ENCODE measurements at places on chromosomes 1 and 21. TPM values are rescaled to one million over a fixed set of nuclear protein-coding genes. Genes with fewer than 3 reads are reported as not detected.

Gene SNX27
- 43.2 TPM for total RNA-seq

Gene WDR64
- not detected for total RNA-seq

Gene RAB42
- not detected for total RNA-seq

Gene BCAN
- not detected for total RNA-seq

Gene ARTN
- 0.53 TPM for total RNA-seq

Gene UTS2
- 5.5 TPM for total RNA-seq

Gene KRTAP20-1
- total RNA-seq = not detected

Gene ZBTB48
- 65.6 TPM for total RNA-seq

Gene LAPTM5
- 1,384 TPM for total RNA-seq

Gene DNAJC16
- total RNA-seq = 41.2 TPM

Gene CRYZ
- 21.7 TPM for total RNA-seq

Gene HIPK1
- total RNA-seq = 48.2 TPM

Gene BTBD19
- 2.2 TPM for total RNA-seq

Gene MAP3K7CL
- 10.1 TPM for total RNA-seq

Gene SMIM1
- total RNA-seq = 9.0 TPM

Gene TNFRSF18
- 33.5 TPM for total RNA-seq

Gene GPR161
- total RNA-seq = 0.17 TPM

Gene CFHR2
- not detected for total RNA-seq

Gene ZNF697
- total RNA-seq = not detected

GRCh38 chr1:5733596-5733995, 258.6 kb downstream of the NPHP4 start:
- no peaks in the 10 kb centered on the region for H3K36me3 ChIP-seq
- no peak for DNase-seq
- H3K4me1 ChIP-seq = no peaks in the 10 kb centered on the region
- H3K27me3 ChIP-seq = no peaks in the 10 kb centered on the region
- no peak overlapping the region for H3K27ac ChIP-seq
- H3K4me3 ChIP-seq = no peak overlapping the region

GRCh38 chr1:19754482-19754881, 45.2 kb downstream of the TMCO4 start:
- no peak for DNase-seq
- H3K36me3 ChIP-seq = no peaks in the 10 kb centered on the region
- no peaks in the 10 kb centered on the region for H3K4me1 ChIP-seq
- H3K4me3 ChIP-seq = no peak overlapping the region

DNA sequence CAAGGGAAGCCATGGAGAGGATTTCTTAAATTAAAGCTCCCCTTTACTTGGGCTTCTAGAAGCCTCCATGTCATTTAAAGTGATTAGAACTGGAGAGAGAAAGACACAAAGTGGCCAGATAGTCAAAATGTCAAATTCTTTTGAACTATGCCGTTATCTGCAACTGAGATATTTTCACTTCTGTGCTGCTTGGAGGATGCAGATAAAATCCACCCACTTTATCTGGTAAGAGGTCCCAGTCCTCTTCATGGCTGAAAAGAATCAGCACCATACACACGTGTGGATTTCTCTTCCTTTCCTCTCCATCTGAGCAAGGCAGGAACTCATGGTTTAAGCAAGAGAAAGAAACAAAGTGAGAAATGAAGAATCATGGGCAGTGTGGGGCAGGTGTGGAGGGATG, 276.9 kb upstream of the RUNX1 start:
- H3K27me3 ChIP-seq = no peaks in the 10 kb centered on the region
- H3K4me3 ChIP-seq = no peak overlapping the region
- no peaks in the 10 kb centered on the region for H3K36me3 ChIP-seq
- no peak for DNase-seq
- H3K27ac ChIP-seq = no peak overlapping the region
- H3K4me1 ChIP-seq = no peaks in the 10 kb centered on the region

DNA sequence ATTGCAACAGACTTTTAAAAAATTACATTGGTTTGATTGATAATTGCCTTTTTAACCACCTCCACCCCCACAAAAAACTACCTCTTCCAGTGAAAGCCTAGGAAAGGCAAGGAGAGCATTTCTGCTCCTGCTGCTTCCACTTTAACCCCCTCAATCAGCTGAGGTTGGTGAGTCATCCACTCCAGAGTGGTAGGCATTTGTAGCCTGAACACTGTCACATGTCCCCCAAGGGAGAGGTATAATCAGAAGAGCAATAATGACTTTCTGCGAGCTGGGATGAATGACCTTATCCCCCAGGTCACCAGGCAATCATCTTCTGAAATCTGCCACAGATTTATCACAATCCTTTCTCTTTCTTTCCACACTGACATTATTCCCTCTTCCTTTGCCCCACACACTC, 126.6 kb upstream of the CAMK1G start:
- no peak overlapping the region for H3K4me3 ChIP-seq
- H3K36me3 ChIP-seq = no peaks in the 10 kb centered on the region
- H3K27ac ChIP-seq = no peak overlapping the region
- no peak for DNase-seq
- H3K4me1 ChIP-seq = no peaks in the 10 kb centered on the region

DNA sequence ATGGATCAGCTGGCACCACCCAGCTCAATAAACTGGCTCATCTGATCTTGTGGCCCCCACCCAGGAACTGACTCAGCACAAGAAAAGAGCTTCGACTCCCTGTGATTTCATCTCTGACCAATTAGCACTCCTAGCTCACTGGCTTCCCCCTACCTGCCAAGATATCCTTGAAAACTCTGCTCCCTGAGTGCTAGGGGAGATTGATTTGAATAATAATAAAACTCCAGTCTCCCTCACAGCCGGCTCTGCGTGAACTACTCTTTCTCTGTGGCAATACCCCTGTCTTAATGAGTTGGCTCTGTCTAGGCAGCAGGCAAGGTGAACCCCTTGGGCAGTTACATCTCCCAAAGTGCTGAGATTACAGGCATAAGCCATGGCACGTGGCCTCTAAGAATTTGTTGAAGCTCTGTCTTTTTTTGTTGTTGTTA, 11.8 kb upstream of the RHBDL2 start:
- H3K27me3 ChIP-seq = no peaks in the 10 kb centered on the region
- no peak overlapping the region for H3K4me3 ChIP-seq
- H3K4me1 ChIP-seq = no peaks in the 10 kb centered on the region
- DNase-seq = no peak
- no peaks in the 10 kb centered on the region for H3K36me3 ChIP-seq
- H3K27ac ChIP-seq = no peak overlapping the region

GRCh38 chr1:64891448-64891825, 74.9 kb downstream of the JAK1 start:
- H3K4me1 ChIP-seq = peaks cover 63% of the 10 kb centered on the region
- no peaks in the 10 kb centered on the region for H3K36me3 ChIP-seq
- H3K27me3 ChIP-seq = no peaks in the 10 kb centered on the region
- H3K27ac ChIP-seq = no peak overlapping the region
- H3K4me3 ChIP-seq = no peak overlapping the region

DNA sequence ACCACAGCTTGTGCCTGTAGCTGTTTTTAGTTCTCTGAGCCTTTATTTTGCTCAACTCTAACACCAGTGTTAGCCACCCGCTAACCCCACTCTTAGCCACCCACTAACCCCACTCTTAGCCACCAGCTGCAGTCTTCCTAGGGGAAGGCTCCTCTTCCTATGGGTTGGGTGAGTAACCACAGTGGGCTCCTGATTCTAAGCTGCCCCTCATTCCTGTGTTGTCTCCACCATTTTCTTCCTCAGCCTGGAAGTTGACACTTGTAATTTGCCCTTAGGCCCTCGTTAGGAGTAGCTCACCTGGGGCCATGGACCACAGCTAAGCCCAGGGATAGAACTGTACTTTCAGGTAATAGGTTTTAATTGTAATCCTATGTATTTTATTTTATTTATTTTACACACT, 782.9 kb upstream of the TPTE start:
- no peak overlapping the region for H3K4me3 ChIP-seq
- DNase-seq = no peak
- no peaks in the 10 kb centered on the region for H3K36me3 ChIP-seq

- H3K27me3 ChIP-seq = no peaks in the 10 kb centered on the region
- no peak for DNase-seq
- H3K36me3 ChIP-seq = peaks cover 40% of the 10 kb centered on the region
- H3K4me1 ChIP-seq = no peaks in the 10 kb centered on the region
- no peak overlapping the region for H3K4me3 ChIP-seq
These were observed 51.9 kb upstream of the DMRTA2 start for GRCh38 chr1:50474859-50475809.

GRCh38 chr1:77757603-77758002, 2.0 kb downstream of the USP33 start:
- peaks cover 29% of the 10 kb centered on the region for H3K4me1 ChIP-seq
- H3K27me3 ChIP-seq = no peaks in the 10 kb centered on the region
- no peak for DNase-seq
- H3K4me3 ChIP-seq = no peak overlapping the region
- H3K27ac ChIP-seq = no peak overlapping the region

GRCh38 chr1:227736814-227737432, 1.7 kb downstream of the SNAP47 start:
- no peaks in the 10 kb centered on the region for H3K36me3 ChIP-seq
- H3K27me3 ChIP-seq = no peaks in the 10 kb centered on the region
- peaks cover 12% of the 10 kb centered on the region for H3K4me1 ChIP-seq
- no peak overlapping the region for H3K4me3 ChIP-seq
- H3K27ac ChIP-seq = no peak overlapping the region
- no peak for DNase-seq

- H3K4me1 ChIP-seq = no peaks in the 10 kb centered on the region
- peak; percentile 13 for DNase-seq
- no peak overlapping the region for H3K27ac ChIP-seq
- H3K36me3 ChIP-seq = no peaks in the 10 kb centered on the region
These were observed 35.0 kb downstream of the AJAP1 start for GRCh38 chr1:4689271-4689935.

- no peak for DNase-seq
- H3K36me3 ChIP-seq = peaks cover 6% of the 10 kb centered on the region
- H3K4me1 ChIP-seq = no peaks in the 10 kb centered on the region
These were observed 67.7 kb upstream of the RCC1 start for GRCh38 chr1:28437924-28438699.

DNA sequence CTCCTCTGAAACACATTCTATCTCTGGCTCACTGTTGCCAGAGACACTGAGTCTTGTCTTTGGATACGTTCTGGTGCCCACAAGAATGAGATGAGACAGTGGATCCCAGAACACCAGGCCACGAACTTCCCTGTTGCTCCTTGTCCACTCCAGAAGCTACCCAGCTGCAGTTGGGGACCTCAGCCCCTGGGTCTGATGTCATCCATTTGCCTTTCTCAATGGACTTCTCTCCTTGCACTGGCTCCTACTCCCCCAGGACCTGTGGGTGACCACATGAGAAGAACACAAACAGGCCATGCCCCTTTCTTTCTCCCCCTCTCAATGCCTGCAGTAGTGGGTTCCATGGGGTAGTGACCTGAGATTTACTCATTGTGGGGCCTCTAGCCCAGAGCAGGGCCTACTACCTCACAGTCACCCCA, 5.9 kb downstream of the NBPF1 start:
- H3K27ac ChIP-seq = no peak overlapping the region
- peaks cover 6% of the 10 kb centered on the region for H3K4me1 ChIP-seq
- no peak for DNase-seq
- no peaks in the 10 kb centered on the region for H3K27me3 ChIP-seq

- no peak for DNase-seq
- H3K4me3 ChIP-seq = no peak overlapping the region
- H3K27ac ChIP-seq = no peak overlapping the region
- no peaks in the 10 kb centered on the region for H3K27me3 ChIP-seq
- no peaks in the 10 kb centered on the region for H3K36me3 ChIP-seq
These were observed 350.0 kb downstream of the USP25 start for GRCh38 chr21:16079830-16080229.

- no peak overlapping the region for H3K4me3 ChIP-seq
- no peaks in the 10 kb centered on the region for H3K27me3 ChIP-seq
- H3K27ac ChIP-seq = no peak overlapping the region
- no peak for DNase-seq
These were observed 42.9 kb downstream of the RCAN1 start for GRCh38 chr21:34571994-34572393.

- H3K4me3 ChIP-seq = no peak overlapping the region
- no peaks in the 10 kb centered on the region for H3K27me3 ChIP-seq
- peaks cover 31% of the 10 kb centered on the region for H3K4me1 ChIP-seq
- H3K36me3 ChIP-seq = peaks cover 4% of the 10 kb centered on the region
- no peak for DNase-seq
- H3K27ac ChIP-seq = peak overlapping the region; percentile 74
These were observed 9.6 kb downstream of the ENSA start for GRCh38 chr1:150619576-150620509.

- H3K27me3 ChIP-seq = no peaks in the 10 kb centered on the region
- H3K4me3 ChIP-seq = no peak overlapping the region
- H3K36me3 ChIP-seq = no peaks in the 10 kb centered on the region
- H3K4me1 ChIP-seq = no peaks in the 10 kb centered on the region
These were observed 348.9 kb downstream of the SMYD3 start for GRCh38 chr1:246158131-246158530.

DNA sequence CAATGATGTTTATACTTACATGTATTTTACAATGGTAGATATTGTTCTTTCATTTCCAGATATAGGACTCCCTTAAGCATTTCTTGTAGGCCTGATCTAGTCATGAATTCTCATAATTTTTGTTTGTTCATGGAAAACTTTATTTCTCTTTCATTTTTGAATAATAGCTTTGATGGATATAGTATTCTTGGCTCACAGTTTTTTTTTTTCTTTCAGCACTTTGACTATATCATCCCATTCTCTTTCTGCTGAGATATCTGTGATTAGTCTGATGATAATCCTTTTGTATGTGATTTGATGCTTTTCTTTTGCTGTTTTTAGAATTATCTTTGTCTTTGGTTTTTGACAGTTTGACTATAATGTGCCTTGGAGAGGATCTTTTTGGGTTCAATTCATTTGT, 24.1 kb upstream of the CHODL start:
- no peaks in the 10 kb centered on the region for H3K4me1 ChIP-seq
- H3K27ac ChIP-seq = no peak overlapping the region
- no peaks in the 10 kb centered on the region for H3K27me3 ChIP-seq
- DNase-seq = no peak
- H3K4me3 ChIP-seq = no peak overlapping the region
- no peaks in the 10 kb centered on the region for H3K36me3 ChIP-seq

GRCh38 chr1:36369061-36369861, 16.5 kb downstream of the STK40 start:
- peak; percentile 89 for DNase-seq
- H3K27ac ChIP-seq = no peak overlapping the region
- H3K4me1 ChIP-seq = peaks cover 66% of the 10 kb centered on the region
- H3K4me3 ChIP-seq = no peak overlapping the region

GRCh38 chr1:107443027-107443426, 302.2 kb downstream of the NTNG1 start:
- H3K36me3 ChIP-seq = no peaks in the 10 kb centered on the region
- no peak overlapping the region for H3K4me3 ChIP-seq
- no peaks in the 10 kb centered on the region for H3K27me3 ChIP-seq
- no peak for DNase-seq
- peaks cover 8% of the 10 kb centered on the region for H3K4me1 ChIP-seq
- no peak overlapping the region for H3K27ac ChIP-seq

- H3K27me3 ChIP-seq = no peaks in the 10 kb centered on the region
- peak overlapping the region; percentile 75 for H3K4me3 ChIP-seq
- DNase-seq = peak; percentile 68
- peaks cover 13% of the 10 kb centered on the region for H3K4me1 ChIP-seq
- H3K27ac ChIP-seq = peak overlapping the region; percentile 11
These were observed 677 bp downstream of the AGPAT3 start for GRCh38 chr21:43865540-43866259.

GRCh38 chr1:10915594-10915993, 96.9 kb upstream of the TARDBP start:
- no peak overlapping the region for H3K27ac ChIP-seq
- no peaks in the 10 kb centered on the region for H3K36me3 ChIP-seq

- no peak for DNase-seq
- H3K4me1 ChIP-seq = no peaks in the 10 kb centered on the region
- peaks cover 2% of the 10 kb centered on the region for H3K27me3 ChIP-seq
These were observed 112.5 kb upstream of the PAXBP1 start for GRCh38 chr21:32884062-32884461.

- no peak overlapping the region for H3K27ac ChIP-seq
- H3K4me3 ChIP-seq = no peak overlapping the region
- no peaks in the 10 kb centered on the region for H3K4me1 ChIP-seq
- no peak for DNase-seq
- H3K36me3 ChIP-seq = no peaks in the 10 kb centered on the region
- H3K27me3 ChIP-seq = no peaks in the 10 kb centered on the region
These were observed 29.9 kb downstream of the LRRC38 start for GRCh38 chr1:13483946-13484345.
